Activated CD4-positive, CD25-positive, alpha-beta regulatory T cell (primary cell): ENCODE measurements at places on chromosomes 16 and 17.

GRCh38 chr16:29911676-29912010, 11.4 kb downstream of the ASPHD1 start:
- DNase-seq = no peak

DNA sequence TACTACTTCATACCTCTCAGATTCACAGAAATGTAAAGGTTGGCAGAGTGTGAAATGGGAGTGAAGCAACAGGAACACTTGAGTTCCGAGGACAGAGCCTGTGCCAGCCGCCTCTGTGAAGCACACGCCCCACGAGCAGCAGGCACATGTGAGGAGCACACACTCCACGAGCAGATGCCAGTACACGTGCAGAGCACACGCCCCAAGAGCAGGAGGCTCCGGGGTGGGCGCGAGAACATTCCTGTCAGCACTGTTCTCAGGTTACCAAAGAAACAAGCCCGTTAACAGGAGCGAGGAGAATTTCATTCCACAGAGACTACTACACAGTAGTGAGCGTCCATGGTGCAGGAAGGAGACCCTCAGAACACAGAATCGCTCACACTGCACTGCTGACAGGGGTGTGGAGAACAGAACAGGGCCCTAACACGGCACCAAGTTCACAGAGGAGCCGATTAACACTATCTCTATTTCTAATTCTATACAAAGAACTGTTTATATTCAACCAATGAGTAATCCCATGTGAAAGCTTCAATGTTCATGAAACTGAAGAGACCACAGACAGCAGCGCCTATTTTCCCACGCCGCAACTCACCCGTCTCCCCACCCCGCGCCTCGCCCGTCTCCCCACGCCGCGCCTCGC, 40.1 kb downstream of the KLHDC4 start:
- DNase-seq = no peak

- no peak for DNase-seq
Observed at GRCh38 chr16:9286930-9287329, 195.5 kb downstream of the HAPSTR1 start.

- DNase-seq = no peak
Observed at GRCh38 chr17:45366691-45367090, 49.9 kb upstream of the MAP3K14 start.

- no peak for DNase-seq
Observed at GRCh38 chr17:79082311-79083190, 7.9 kb downstream of the ENGASE start.

GRCh38 chr17:50219342-50219741, 17.9 kb upstream of the COL1A1 start:
- no peak for DNase-seq

- DNase-seq = no peak
Observed at GRCh38 chr16:65071433-65072311, 50.2 kb downstream of the CDH11 start.

- DNase-seq = no peak
Observed at GRCh38 chr17:72901083-72901482, 191.4 kb downstream of the SLC39A11 start.

- no peak for DNase-seq
Observed at GRCh38 chr17:233473-233941, 52.1 kb upstream of the DOC2B start.

GRCh38 chr16:22373662-22374310, 633 bp downstream of the CDR2 start:
- DNase-seq = no peak

DNA sequence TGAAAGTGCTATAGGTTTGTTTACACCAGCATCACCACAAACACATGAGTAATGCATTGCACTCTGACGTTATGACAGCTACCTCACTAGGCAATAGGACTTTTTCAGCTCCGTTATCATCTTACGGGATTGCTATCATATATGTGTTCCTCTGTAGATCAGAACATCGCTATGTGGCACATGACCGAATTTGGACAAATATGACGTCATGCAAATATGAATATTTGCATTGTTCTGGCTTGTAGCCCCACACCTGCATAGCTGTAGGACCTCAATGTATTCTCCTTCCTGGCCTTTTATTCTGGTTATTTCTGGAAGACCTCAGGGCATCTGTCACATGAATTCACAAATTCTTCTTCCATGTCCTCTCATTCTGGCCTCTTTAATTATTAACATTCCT, 393.2 kb downstream of the CDH13 start:
- DNase-seq = no peak

DNA sequence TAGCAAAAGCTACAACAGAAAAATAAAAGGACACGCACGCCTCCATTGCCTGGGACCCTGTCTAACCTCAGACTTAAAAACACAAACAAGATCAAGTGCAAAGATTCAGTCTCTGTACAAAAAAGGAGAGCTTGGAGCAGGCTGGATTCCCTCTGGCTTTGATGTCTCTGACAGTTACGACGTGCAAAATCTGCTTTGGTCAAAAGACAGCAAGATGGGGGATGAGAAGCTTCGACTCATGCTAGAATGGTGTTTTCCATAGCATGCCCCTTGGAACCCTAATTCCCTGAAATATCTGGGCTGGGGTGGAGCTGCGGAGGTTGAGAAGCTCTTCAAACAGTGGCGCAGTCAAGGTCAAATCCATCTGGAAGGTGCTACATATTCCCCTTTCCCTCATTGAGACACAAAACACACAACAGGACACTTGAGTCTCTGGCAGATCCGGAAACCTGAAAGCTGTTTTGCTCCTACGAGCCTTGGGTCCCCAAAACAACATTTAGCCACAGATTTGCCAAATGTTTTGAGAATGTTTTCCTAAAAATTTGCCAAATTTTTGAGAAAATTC, 9.1 kb downstream of the MYH11 start:
- no peak for DNase-seq

- no peak for DNase-seq
Observed at GRCh38 chr17:16477255-16477654, 14.7 kb downstream of the LRRC75A start.

DNA sequence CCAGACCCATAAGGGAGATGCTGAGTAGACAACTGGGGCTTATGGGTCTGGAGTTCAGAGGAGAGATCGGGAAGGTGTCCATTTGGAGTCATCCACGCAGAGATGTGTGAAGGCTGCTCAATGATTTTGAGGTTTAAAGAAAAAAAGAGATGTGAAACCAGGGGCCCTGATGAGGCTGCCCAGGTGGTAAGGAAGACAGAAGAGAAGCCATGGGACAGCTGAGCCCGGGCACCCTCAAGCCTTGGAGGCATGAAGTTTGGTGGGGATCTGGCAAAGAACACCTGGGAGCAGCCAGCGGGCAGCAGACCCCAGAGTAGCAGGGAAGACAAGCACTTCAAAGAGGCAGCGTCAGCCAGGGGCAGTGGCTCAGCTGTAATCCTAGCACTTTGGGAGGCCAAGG, 20.8 kb upstream of the MYO15B start:
- DNase-seq = no peak

DNA sequence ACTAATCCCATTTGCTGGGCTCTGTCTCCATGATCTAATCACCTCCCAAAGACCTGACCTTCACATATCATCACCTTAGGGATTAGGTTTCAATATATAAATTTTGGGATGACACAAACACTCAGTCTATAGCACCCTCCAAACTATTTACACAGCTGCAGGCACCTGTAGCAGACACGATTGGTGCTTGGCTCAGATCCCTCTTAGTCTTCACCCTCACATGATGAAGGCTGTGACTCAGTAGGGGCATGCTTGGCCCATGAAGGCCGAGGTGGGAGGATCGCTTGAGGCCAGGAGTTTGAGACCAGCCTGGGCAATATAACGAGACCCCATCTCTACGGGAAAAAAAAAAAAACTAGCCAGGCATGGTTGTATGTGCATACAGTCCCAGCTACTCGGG, 73.5 kb downstream of the HS3ST2 start:
- DNase-seq = no peak

DNA sequence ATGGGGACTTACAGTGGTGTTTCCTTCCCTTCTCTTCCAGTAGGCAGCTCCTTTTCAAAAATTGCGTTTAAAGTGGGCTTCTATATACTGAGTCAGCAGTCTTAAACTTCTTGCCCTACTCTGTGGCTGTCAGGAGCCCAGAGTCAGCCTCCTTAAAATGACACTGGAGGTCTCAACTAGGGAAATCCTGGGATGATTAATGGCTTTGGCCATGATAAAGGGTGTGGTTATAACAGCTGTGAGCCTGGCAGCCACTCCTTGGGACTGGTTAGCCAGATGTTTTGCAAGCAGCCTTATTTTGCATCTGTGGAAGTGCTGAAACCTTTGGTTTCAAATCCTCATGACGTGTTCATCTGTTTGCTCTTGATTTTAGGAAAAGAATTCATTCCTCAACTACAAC, 25.0 kb downstream of the TAC4 start:
- DNase-seq = no peak

DNA sequence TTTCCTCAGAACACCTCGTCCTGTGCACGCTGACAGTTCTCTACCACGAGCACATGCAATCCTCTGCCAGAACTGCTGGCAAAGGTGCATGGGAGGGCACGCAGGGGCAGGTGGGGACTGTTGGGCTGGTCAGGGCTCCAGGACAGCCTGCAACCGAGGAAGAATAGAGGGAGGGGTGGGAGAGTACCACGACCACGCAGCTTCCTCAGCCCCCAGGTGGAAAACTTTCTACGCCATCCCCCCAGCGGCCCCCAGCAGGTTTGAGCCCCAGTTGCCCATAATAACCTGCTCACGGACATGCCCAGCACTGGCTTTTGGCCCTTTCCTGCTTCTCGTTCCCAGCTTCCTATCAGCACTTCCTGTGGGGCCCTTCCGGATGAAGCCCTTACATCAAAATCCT, 199.3 kb downstream of the C16orf95 start:
- no peak for DNase-seq

- DNase-seq = no peak
Observed at GRCh38 chr17:73325527-73325842, 13.7 kb upstream of the CDC42EP4 start.

GRCh38 chr17:82593590-82594087, 54.6 kb downstream of the WDR45B start:
- DNase-seq = no peak

DNA sequence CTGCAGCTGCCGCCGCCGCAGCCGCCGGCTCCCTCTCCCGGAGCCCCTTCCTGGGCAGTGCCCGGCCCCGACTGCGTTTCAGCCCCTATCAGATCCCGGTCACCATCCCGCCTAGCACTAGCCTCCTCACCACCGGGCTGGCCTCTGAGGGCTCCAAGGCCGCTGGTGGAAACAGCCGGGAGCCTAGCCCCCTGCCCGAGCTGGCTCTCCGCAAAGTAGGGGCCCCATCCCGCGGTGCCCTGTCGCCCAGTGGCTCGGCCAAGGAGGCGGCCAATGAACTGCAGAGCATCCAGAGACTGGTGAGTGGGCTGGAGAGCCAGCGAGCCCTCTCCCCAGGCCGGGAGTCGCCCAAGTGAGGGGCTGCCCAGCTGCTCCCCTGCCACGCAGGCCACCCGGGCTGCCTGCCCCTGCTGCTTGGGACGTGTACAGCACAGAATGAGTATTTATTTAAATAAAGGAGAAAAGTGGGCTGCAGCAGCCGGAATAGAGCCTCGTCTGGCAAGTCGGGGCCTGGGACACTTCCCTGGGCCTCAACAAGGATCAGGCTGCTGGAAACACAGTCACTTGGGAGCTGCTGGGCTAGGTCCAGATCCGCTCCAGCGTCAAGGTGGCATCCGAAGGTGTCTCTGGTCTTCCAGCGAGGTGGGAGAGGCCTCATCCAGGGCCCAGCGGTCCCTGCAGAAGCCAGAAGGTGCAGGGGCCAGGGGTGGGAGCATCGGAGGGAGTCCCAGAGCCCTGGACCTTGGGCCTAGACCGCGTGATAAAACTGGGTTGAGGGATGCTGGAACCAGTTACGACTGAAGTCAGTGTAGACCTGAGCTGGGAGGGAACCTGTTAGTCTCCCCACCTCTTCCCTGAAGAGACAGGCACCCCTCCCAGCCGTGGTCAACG, 8.8 kb downstream of the TBX2 start:
- DNase-seq = no peak

DNA sequence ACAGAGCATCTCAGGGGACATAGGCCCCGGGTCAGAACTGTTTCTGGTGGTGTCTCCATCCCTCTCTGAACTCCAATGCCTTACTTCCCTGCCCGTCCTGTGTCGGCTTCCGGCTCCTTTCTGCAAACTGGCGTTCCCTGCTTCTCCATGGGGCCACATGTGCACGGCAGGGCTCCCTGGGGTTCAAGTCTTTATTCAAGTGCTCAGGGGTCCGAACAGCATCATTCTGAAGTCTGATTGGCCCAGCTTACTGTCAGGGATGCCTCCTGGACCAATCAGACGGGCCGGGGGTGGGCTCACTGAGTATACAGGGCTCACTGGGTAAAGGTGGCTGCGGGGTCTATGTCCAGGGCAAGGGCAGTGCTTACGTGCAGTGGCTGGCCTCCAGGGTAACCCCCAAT, 17.1 kb downstream of the C16orf82 start:
- DNase-seq = no peak
